LoVo (cell line): ENCODE measurements at places on chromosomes 3 and 15.

- no peak for DNase-seq
Observed at GRCh38 chr3:29240887-29241286, 40.0 kb upstream of the RBMS3 start.

DNA sequence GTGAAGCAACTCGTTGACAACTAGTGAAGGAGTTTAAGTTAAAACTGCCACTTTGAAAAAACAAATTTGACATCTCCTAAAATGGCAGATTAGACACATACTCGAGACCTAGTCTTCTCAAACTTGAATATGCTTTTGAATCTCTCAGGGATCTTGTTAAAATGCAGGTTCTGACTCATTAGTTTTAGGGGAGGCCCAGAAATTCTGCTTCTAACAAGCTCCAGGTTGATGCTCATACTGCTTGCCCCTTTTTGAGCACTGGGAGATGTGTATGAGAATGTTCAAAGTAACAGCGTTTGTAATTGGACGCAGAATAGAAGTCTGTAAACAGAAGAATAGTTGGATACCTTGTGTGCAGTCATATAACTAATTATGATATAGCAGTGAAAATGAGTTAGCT is 1.6 kb downstream of the C3orf38 start:
- DNase-seq: no peak

GRCh38 chr3:160893207-160893606 is 137.2 kb downstream of the PPM1L start:
- no peak for DNase-seq

- DNase-seq: no peak
Observed at GRCh38 chr3:82087958-82088357, 326.5 kb upstream of the GBE1 start.

GRCh38 chr3:141093971-141094684 is 43.0 kb downstream of the SPSB4 start:
- no peak for DNase-seq

GRCh38 chr15:50260969-50261496 is 4.5 kb downstream of the HDC start:
- DNase-seq: no peak

DNA sequence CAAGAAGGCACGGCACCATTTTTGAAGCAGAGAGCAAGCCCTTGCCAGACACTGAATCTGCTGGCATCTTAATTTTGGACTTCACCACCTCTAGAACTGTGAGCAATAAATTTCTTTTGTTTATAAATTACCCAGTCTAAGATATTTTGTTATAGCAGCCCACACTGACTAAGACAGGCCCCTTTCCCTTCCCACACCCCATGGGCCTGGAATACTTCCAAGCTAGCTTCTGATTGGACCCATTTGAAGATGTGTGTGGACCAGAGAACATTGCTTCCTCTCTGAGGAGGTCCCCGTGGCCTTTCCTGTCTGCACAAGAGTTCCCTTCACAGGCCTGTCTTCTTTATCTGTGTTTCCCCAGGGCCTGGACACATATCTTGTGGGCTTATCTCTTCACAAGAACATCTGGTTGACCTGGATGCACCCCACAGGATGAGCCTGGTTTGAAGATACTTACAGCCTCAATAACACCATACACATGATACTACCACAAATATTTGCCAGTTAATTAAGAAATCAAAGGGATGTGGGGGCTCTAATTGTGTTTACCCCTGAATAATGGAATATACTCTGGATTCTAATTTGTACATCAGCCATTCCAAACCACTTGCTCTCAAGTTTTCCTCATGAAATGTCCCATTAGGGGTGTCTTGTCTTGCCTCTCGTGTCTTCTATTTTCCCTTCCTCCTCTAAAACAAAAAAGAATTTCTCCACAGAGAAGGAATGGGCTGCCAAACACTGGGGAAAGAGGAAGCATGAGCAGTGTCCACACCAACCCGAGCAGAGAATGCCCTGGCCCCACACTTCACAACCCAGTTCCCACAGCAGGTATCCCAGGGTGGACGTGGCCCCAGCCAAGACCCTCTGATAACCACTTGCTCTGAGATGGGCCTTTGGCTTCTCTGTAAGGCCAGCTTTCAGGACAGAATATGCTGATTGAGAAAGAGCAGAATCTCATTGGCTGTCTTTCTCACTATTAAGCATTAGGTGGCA is 42.5 kb downstream of the GLB1 start:
- no peak for DNase-seq

DNA sequence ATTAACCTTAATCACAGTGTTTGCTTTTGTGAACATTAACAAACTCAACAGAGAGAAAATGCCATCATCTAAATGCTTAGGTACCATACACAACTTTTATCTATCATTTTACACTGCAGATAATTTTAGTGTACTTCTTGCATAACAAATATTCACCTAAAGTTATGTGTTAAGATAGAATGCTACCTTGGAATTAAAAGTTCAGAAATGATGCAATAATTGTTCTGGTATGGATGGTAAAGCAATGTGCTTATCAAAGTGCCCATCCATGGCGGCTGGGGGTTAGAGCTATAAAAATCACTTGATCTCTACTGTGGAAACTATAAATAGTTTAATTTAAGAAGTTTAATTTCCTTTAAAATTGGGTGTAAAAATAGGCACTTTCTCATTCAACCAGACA is 28.7 kb downstream of the SATB1 start:
- no peak for DNase-seq

DNA sequence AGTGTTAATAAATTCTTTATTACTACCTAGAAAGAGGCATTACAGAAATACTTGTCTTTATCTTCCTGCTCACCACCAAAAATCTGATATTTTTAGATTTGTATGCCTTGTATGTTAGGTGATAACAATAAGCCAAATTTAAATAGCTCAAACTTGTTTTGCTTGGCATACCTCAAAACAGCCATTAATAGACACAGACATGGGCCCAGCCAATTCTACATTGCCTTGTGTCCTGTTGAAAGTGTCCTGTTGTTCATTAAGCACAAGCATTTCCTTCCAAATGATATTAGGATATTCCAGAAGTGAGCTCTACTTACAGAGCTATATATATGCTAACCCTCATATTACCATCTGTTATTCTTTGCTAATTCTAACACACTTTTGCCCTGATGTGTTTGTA is 438.6 kb upstream of the ZNF385D start:
- DNase-seq: no peak

DNA sequence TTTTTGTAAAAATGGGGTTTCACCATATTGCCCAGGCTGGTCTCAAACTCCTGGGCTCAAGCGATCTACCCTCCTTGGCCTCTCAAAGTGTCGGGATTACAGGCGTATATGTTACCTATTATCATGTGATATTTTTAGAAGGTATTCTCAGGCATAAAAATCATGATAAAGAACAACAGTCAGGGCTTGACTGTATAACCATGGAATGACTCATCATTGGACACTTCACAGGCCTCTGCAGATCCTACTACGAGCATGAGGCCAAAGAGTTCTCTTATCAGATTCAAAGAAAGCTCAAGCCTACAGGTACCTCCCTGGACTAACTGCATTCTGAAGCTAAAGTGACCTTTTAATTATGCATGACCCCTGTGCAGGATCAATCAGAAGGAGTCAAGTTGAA is 91.7 kb upstream of the PRICKLE2 start:
- DNase-seq: no peak

GRCh38 chr15:73264881-73265280 is 103.9 kb downstream of the HCN4 start:
- no peak for DNase-seq

GRCh38 chr15:74831813-74832495 is 5.5 kb downstream of the CPLX3 start:
- DNase-seq: no peak

DNA sequence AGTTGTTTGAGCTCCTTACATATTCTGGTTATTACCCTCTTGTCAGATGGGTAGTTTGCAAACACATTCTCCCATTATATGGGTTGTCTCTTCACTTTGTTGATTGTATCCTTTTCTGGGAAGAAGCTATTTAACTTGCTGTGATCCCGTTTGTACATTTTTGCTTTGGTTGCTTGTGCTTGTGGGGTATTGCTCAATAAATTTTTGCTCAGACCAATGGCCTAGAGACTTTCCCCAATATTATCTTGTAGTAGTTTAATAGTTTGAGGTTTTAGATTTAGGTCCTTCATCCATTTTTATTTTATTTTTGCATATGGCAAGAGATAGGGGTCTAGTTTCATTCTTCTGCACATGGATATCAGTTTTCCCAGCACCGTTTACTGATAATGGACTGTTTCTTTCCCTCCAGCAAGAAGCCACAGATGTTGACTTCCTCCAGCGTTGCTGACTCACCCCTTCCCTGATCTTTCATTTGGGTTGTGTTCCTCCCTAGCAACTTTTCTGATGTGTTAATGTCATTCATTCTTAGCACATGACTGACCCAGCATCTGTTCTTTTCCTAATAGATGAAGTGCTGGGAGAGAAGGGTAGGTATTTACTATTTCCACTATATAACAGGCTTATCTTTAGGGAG is 166.7 kb upstream of the SGO1 start:
- no peak for DNase-seq

- DNase-seq: no peak
Observed at GRCh38 chr3:50375258-50375931, 16.1 kb upstream of the TMEM115 start.

DNA sequence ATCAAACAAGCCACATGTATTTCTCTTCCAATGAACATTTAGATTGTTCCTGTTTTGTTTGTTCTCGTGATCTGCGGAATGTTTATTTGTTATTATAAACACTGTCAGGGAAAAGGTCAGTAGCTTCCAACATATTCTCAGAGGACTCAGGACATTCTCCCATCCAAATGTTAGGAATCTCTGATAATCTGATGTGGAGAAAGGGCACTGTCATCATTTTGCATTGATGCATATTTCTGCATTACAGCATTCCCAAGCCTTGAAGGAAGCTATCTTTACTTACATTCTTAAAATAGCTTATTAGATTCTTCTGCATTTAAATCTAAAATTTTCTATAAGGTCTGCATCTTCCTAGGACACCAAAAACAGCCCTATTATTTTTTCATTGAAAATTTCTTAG is 10.3 kb downstream of the MYO1E start:
- DNase-seq: no peak

DNA sequence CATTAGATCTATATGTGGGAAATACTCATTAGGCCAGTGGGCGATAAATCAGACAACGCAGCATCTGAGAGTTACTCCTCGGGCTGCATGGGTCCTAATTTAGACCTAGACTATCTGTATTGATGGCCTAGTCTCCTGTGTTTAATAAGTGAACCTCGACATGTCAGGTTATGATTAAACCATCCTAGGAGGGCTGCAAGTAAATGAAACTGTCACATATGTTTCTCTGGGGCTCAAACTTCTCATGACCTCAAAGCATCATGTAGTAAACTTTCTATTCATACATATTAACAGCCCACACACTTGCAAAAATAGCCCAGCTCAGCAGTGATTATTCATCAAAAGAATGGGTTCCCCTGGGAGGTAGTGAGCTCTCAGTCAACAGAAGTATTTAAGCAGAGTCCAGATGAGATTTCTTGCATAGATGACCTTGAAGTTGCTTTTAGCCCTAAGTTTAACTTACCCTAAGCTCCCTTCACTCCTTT is 51.6 kb downstream of the RAB11A start:
- DNase-seq: no peak

DNA sequence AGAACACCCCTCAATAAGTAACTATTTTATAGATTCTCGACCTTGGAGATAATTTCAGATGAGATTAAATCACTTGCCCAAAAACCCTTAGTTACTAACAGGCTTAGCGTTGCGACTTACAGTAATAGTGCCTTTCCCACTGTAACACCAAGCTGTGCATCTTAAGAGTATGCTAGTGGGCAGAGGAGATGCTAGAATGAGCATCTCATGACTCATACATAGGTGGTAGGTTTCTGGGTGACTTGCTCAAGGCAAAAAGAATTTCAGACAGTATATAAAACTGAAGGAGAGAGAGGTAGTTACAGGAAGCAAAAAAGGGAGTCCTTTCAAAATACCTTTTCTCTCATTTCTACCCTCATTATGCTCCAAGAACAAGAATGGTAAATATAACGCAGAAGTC is 3.9 kb downstream of the KATNBL1 start:
- DNase-seq: no peak

- peak; percentile 7 for DNase-seq
Observed at GRCh38 chr3:151226088-151226563, 23.1 kb upstream of the GPR171 start.

- no peak for DNase-seq
Observed at GRCh38 chr3:23672628-23673027, 133.1 kb upstream of the UBE2E1 start.
